Fibroblast of the aortic adventitia (primary cell): ENCODE measurements at places on chromosomes 5 and 9.
A peak's percentile ranks its signal among the peaks of the same experiment; 100 is the strongest.

DNA sequence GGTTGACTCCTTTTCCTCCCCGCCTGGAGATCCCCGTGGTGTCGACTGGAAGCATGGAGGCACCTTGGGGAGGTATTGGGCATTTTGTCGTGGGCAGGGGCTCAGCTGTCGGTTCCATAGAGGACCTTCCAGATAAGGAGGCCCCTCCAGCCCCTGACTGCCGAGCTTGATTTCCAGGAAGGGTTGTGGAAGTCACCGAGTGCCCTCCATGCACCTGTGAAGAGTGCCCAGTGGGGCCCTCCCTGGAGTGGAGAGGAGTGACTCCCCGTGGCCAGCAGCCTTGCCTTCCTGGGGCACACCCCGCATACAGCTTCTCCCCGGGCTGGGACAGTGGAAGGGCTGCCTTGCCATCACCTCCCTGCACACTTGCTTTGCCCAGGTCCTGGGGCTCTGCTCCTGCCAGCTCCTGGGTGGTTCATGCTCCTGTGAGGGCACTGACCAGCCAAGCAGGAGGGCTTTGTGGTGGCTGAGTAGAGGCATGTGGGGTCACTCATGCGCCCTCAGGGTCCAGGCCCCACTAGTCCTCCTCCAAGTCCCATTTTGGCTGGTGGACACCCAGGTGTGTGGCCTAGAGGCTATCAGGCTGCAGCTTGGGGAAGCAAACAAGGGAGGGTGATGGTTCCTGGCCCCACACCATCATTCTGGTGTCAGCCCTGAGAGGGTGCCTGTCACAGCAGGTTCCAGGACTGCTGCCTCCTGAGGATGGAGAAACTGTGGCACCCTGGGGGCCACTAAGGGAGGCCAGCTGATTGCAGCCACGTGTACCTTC, 133.0 kb downstream of the WNK2 start:
- DNase-seq: no peak

GRCh38 chr5:132525299-132525724, 18.0 kb downstream of the IL5 start:
- DNase-seq: no peak

DNA sequence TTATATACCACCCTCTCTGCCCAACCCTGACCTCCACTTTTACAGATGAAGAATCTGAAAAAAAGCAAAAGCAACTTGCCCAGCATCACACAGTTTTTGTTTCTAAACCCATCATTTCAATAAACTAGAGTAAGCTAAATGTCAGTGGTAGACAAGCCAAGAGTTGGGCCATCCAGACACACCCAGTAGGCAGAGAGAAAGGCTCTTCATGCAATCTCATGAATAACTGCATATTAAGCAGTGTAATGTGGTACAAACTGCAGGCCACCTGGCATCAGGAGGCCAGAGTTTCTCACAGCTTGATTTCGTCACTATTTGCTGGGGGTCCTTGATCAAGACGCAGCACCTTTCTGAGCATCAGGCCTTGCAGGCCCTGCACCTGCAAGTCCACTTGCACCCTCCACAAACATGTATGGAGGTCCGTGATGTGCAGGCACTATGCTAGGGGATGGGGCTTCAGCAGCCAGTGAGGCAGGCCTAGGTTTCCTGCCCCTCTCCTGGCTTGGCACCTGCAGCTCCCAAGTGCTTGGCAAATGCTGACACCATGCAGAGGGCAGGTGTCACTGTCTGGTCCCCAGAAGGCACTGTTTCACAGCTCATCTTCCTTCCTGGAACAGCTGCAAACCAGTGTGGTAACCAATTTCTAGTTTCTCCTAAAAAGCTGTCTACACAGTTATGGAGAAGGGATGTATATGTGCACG, 29.8 kb downstream of the ADAM19 start:
- DNase-seq: no peak

DNA sequence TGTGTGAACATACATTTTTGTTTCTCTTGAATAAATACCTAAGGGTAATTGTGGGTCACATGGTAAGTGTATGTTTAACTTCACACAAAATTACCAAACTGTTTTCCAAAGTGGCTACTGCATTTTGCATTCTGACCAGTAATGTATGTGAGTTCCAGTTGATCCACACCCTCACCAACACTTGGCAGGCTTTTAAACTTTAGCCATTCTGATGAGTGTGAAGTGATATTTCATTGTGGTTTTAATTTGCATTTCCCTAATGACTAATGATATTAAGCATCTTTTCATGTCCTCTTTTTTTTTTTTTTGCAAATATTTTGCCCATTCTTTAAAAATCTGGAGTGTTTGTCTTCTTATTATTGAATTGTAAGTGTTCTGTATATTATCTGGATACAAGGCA, 53.5 kb upstream of the MAST4 start:
- DNase-seq: no peak

DNA sequence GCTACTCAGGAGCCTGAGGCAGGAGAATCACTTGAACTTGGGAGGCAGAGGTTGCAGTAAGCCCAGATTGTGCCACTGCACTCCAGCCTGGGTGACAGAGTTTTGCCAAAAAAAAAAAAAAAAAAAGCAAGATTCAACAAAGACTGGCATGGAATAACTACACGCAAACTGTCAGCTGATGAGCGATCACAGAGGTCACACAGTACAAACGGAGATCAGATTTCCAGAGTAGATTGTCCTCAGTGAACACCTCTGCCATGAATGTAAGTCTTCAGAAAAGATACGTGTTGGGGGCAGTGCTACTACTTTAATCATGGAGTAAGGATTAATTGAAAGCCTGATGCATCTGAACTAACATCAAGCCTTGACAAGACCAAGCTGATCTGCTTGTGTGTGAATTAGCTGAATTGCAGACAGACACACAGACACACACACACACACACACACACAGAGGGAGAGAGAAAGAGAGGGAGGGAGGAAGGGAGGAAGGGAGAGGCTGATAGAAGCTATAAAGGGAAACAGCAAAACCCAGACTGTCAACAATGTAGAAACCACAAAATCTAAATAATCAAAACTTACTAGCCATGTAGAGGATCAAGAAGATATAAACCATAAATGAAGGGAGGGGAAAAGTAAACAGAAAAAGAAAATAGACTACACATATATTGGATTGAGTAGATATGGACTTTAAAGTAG, 222.9 kb upstream of the ZNF462 start:
- no peak for DNase-seq

DNA sequence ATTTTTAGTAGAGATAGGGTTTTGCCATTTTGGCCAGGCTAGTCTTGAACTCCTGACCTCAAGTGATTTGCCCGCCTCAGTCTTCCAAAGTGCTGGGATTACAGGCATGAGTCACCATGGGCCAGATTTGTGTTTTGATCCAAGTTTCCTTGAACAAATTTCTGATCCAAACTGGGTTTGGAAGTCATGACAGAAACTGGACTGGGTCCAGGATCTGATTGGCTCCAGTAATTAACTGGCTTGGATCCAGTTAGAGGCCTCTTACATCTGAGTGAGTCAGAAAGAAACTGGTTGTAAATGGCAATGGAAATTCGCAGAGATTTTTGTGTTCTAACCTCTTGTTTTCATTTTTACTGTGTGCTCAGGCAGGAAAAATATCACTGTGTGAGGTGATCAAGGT, 141.6 kb downstream of the SLC25A46 start:
- DNase-seq: peak; percentile 99

GRCh38 chr5:96687812-96688453, 25.8 kb downstream of the CAST start:
- DNase-seq: peak; percentile 79

DNA sequence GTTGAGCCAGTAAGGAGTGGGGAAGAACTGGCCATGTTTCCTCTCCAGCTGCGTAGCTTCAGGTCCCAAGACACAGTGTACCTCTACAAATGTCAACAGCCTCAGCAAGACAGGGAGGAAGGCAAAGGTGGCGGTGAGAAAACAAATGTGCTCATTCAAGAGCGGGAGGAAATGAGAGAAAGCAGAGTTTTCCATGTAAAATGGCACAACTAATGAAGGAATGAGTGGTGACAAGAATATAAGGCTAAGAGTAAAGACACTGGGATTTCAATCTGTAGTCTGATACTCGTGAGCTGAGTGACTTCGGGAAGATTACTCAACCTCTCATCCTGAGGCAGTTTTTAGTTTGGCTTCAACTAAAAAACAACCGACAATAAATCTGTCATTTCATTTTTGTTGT, 67.6 kb downstream of the DPYSL3 start:
- DNase-seq: no peak

DNA sequence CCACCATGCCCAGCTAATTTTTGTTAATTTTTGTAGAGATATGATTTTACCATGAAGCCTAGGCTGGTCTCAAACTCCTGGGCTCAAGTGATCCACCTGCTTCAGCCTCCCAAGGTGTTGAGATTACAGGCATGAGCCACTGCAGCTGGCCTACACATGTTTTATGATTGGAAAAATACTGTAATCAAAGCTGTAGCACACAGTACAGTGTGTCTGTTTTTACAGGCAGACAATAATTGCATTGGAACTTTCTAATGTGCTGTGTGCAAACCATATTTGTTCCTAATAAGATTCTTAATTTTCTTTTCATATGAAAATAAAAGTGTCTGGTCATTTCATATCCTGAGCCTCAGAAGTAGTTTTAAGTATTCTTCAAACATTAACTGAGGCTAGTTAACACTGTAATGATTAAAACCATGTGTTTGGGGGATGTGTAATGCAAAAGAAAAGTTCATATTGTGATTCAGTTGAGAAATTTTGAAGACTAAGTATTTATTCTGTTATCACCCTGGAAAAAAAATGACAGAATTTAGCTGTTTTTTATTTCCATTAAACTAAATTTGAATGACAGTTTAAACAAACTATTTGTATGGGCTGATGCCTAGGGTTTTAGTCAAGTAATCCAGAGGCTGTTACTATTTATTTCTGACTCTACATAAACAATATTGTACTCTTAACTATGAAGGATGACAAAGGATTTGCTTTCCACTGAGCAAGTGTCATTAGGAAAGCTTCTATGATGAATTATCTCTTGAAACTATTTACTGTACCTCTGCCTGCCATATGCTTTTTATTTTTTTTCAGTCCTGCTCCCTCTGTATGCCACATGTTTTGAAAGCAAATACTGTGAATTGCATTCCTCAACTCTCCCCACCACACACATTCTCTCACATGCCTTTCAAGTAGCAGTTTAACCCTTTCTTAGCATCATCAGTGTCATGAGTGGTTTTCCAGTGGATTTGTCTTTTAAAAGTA, 111.5 kb downstream of the MTREX start:
- DNase-seq: peak; percentile 58

- DNase-seq: no peak
Observed at GRCh38 chr5:78793907-78794662, 145.5 kb upstream of the LHFPL2 start.

GRCh38 chr5:179901462-179901861, 6.2 kb downstream of the TBC1D9B start:
- DNase-seq: no peak

DNA sequence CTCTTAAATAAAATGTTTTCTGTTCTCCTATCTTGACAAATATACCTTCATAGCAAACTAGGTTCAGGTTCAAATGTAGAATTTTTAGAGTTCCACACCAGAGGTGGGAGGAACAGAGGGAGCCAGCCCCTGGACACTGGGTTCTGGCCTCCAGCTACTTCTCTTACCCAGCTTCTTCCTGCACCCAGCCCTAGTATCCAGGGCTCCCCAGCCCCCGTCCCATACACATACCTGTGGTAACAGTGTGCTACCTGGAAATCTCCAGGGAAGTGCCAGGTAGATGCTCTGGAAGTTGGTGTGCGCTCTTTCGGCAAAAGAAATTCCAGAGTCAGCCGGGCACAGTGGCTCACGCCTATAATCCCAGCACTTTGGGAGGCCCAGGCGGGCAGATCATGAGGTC, 33.9 kb upstream of the IL6ST start:
- no peak for DNase-seq

DNA sequence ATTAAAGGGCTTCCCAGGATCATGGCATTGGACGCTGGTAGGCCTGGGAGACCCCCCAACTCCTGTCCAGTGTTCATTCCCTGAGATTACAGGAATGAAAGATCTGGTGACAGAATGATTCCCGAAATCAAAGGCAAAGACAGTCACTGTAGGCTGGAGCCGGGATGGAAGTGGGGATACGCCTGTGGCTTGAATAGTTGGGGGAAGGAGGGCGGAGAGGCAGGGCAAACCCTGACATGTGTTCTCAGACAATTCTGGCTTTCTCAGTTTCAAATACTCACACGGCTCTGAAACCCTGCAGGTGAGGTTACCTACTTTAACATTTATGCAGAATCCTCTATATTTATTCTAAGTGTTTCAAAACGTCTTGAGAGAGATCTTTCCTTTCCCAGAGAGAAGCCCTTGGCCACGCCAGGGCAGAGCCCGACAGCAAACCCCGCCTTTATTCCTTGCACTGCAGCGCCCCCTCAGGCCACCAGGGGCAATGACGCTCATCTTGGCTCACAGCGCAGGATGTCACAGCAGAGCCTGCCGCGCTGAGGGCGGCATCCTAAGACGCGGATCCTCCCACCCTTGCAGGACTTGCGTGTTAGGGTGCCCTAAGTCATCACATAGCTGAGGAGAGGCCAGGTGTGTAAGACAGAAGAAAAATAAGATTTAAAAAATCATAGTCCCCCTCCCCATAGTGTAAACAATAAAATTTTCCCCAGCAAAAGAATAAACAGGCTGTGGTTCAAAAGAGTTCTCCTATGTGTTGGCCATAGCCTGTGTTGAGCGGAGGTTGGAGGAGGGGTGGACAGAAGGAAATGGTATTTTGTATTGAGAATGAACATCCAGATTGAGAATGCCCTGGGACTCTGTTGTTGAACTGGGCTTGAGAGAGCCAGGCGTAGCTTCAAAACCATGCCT, 284.5 kb downstream of the NTRK2 start:
- DNase-seq: peak; percentile 11

GRCh38 chr9:105651806-105652205, 10.5 kb upstream of the TAL2 start:
- DNase-seq: no peak

- no peak for DNase-seq
Observed at GRCh38 chr5:67844924-67845323, 370.6 kb upstream of the PIK3R1 start.

- no peak for DNase-seq
Observed at GRCh38 chr5:160152901-160153300, 33.7 kb upstream of the PWWP2A start.

GRCh38 chr9:5715548-5716127, 86.7 kb downstream of the RIC1 start:
- DNase-seq: no peak

DNA sequence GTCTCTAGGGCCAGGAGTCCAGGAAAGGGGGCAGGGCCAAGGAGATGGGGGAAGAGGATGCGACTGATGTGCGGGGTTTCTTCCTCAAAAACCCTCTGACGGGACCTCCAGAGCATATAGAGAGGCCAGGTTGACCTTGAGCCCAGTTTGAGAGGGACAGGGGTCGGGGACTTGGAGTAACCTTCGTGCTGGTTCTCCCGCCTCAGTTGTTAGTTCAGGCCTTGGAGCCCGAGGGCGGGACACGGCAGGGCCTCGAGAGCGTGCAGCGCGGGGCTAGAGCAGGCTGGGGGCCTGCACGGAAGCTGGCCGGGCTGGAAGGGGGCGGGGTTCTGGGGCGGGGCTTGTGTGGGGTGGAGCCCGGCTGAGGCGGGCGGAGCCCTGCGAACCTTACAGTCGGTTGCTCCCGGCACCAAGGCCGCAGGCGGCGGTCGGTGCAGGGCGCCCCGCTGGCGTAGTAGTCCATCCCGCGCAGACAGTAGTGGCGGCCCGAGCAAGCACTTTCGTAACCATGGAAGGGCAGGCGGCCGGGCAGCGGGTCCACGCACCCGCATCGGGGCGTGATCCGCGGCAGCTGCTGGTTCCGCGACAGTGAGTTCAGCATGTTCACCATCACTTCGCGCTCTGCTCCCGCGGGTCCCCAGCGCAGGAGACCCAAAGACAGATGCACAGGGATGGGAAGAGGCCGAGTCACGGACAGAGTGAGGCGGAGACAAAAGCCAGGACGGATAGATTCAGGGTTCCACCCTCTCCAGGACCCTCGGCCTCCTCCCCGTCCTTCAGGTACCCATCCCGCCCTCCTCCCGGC, 4.0 kb upstream of the MYORG start:
- DNase-seq: peak; percentile 66
